ENCODE measurements at places on chromosomes 3 and 15.

GRCh38 chr3:151452368-151452767 lies 8.5 kb downstream of the IGSF10 start:
- no peak for DNase-seq

DNA sequence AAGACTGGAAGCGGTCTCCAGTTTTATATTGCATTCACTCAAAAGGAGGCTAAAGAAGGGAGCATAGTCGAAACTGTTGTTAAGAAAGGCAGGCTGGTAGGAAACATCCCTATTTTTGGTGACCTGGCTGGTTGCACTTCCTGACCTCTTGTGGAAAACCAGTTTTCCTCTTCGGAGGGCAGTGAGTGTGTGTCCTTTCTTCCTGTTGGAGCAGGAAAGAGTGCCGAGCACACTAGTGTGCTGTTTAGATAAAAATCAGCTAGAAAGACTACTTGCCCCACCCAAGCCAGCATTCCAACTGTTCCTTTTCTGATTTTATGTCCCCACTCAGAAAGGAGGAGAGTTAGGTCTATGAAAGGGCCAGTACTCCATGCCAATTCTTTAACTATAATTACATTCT lies 65.1 kb upstream of the CCR4 start:
- no peak for DNase-seq

DNA sequence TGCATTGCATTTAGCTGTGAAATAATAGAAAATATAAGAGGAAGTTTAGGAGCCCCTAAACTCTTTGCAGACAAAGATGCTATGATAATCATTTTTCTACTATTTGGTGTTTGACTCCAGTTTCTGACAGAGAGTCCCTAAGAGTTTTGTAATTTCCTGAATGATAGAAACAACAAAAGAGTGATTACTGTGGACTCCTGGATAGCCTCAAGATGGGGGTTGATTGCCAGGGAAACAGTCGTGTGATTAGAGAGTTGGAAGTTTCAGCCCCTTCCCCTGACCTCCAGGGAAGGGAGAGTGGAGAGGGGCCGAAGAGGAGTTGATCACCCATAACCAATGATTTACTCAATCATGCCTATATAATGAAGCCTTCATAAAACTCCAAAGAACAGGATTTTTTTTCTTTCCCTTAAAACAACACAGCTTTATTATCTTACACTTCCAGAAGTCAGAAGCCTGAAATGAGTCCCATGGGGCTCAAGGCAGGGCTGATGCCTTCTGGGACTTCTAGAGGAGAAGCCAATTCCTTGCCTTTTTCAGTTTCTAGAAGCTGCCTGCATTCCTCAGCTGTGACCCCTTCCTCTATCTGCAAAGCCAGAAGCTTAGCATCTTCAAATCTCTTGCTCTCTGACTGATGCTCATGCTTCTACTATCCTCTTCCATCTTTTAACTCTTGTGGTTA lies 292.3 kb upstream of the ZPLD1 start:
- DNase-seq, result no peak

DNA sequence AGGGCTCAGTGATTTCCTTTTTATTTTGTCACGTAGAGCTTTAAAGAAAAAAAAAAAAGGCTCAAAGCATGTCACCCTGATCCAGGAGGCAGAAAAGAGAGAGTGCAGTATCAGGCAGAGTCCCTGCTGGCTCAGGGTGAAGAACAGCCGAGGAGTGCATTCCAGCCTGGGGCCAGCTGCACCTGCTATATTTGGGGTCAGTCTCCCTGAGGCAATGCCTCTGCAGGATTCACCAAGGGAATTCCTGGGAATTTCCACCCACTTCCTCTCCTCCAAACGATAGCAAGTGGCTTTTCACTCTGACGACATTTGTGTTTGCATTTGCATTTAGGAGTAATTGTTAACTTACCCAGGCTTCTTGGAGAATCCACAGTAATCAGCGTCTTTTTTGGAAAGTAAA lies 202.9 kb upstream of the CTNNB1 start:
- no peak for DNase-seq

DNA sequence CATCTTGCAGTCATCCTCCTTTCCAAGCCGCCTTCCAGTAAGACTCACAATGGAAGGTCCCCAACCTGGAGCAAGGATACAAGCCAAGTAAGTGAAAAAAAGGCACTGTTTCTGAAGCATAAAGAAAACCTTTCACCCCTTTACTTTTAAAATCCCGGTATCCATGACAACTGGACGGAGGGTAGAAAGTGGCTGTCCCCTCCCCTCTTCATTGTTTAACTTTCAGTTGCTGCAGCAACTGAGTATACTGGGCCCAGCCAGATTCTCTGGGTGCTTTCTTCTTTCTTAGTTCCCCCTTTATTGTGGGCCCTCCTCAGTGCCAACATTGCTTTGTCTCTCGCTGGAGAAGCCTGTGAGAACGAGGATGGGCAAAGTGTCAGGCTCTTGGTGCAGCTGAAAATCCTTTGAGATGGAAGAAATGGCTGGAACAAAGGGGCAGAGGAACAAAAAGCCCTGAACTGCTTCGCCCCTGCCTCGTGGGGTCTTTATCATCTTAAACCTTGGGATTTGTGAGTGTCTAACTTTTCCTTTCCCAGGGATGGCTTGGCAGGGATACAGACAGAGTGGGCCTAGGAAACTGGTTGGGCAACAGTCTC lies 224.0 kb upstream of the RGMA start:
- DNase-seq, result no peak

DNA sequence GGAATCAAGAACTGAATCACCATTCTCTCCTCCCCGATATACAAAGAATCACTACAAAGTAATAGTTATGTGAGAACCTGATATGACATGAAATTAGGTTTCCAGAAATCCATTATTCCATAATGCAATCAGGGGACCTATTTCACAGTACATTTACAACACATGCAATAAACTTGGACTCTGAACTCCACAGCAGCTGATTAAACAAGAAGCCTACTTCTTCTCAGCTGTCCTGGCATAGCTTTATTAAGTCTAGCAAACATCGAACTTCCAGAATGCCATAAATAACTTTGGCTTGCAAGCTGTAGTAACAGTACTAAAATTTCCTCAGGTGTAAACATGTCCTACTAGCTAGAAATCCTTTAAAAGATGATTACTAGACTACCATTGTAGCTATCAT lies 17.8 kb downstream of the PDCD10 start:
- DNase-seq, result no peak

DNA sequence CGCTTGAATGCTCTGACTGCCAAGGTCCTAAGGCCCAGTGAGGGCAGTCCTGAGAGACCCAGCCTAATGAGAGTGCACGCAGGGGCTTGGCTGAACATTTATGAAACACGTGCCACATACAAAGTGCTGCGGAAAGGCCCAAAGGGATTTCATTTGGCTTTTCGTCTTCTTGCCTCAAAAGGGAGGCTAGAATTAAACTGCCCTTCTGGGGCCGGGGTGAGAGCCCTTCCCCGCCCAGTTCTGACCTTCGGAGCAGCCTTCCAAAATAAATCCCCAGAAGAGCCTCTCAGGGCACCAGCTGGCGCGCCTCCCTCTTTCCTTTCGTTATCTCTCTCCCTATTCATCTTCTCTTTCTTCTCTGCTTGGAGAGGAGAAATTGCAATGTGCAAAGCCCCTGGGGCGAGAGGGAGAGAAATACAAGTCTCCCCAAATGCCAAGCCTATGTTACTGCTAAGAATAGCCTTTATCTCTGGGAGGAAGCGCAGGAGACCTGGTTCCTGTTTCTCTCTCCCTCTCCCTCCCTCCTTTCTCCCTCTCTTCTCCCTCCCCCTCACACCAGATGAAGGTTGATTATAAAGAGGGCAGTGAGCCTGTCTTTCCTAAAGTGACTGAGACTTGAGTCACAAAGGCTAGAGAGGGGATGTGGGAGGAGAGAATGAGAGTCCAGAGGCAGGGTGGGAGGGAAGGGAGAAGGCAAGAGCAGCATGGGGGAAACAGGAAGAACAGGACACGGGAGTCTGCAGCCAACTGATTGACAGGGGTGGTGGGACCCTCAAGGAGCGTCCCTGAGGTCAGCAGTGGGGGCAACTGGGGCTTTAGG lies 36.7 kb upstream of the NDUFB4 start:
- DNase-seq, result no peak

- no peak for DNase-seq
Measured at GRCh38 chr3:133694288-133695268, 32.8 kb upstream of the TOPBP1 start.

DNA sequence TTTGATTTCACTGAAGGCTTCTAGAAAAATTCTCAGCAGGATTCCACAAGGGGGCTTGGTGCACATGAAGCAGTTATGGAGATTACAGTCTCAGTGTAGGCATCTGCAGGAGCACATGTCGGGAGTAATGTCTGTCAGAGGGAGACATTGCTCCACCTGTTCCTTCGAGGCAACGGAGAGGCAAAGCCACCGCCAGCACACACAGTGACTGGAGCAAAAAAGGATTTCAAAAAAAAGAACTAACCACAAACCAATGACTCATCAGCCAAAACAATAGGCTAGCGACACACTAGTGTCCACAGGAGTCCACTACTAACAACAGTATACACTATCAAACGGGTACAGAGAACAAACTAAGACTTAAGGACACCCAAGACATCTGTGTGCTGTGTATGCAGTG lies 68.9 kb downstream of the NPTN start:
- no peak for DNase-seq

DNA sequence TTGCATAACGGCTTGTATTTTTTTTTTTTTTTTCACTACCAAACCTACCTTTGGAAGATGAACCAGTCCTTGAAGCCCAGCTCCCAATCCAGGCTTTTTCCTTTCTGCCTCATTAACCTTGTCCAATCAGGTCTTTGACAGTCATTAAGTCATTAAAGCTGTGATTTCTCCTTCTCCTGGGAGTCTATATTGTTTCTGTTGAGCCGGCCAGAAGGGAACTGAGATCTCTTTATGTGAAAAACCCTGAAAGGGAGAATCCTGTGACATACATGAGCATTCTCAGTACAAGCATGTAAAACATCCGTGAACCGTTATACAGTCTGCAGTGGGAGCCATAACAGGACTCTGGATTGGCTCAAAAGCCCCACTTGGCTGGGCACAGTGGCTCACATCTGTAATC lies 40.0 kb downstream of the ZNF589 start:
- DNase-seq, result no peak

GRCh38 chr15:68428431-68428940 lies 3.5 kb downstream of the ITGA11 start:
- DNase-seq, result no peak

DNA sequence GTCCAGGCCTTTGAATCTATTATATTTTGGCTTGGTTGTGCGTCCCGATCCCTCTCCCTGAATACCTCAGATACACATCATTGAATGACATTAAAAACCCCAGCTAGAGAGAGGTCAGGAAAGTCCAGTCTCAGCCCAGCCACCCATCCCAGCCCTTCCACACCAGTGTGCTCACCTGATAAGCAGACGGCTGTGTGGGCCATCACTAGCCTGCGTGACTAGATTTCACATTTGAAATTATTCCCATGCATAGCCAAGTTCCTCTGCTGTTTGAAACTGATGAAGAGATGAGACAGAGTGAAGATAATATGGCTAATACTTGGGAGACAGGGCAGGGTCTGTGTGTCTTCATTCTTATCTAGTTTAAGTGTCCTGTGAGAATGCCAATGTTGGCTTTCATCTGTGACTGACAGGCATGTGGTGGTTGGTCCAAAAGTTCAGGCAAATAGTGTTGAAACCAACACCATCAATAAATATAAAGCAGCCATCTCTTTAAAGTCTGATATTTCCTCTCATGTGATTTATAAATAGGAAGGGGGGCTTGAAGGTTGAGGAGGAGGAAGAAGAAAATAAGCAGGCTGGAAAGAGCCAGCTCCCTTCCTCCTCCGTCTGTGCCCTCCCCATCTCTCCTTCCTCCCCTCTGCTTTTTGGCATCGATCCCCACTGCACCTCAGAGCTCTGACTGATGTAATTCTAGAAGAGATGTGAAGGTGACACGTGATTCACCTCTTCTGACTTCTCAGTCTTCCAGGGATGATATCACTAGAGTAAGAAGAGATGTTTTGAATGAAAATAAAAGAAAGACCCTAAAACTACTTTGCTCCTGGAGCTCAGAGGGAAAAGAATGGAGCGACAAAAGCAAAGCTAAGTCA lies 5.1 kb downstream of the FAM43A start:
- DNase-seq, result no peak

DNA sequence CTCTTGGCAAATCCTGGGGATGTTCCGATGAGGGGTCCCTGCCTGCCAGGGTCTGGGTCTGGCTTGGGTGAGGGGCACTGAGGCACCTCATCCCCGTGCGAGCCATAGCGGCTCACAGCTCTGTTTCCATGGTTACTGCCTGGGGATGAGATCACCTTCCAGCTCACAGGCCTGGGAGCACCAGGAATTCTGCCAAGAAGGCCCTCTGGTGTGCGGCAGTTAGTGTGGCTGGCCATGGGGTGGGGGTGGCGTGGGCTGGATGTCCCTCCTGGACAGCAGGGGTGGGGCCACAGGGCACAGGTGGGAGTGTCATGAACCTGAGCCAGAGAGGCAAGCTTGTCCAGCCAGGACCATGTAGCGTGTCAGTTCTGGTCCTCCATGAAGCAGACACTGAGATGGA lies 22.1 kb upstream of the PRR23E start:
- no peak for DNase-seq

Data from cortex of kidney (tissue), 1 donor.